ENCODE measurements at places on chromosomes 11 and 22.

GRCh38 chr22:36715647-36716046, 12.1 kb upstream of the CACNG2 start:
- no peak for DNase-seq

GRCh38 chr11:76284161-76284560, 77.9 kb upstream of the WNT11 start:
- no peak for DNase-seq

GRCh38 chr11:29312812-29313211, 704.0 kb downstream of the KCNA4 start:
- no peak for DNase-seq

DNA sequence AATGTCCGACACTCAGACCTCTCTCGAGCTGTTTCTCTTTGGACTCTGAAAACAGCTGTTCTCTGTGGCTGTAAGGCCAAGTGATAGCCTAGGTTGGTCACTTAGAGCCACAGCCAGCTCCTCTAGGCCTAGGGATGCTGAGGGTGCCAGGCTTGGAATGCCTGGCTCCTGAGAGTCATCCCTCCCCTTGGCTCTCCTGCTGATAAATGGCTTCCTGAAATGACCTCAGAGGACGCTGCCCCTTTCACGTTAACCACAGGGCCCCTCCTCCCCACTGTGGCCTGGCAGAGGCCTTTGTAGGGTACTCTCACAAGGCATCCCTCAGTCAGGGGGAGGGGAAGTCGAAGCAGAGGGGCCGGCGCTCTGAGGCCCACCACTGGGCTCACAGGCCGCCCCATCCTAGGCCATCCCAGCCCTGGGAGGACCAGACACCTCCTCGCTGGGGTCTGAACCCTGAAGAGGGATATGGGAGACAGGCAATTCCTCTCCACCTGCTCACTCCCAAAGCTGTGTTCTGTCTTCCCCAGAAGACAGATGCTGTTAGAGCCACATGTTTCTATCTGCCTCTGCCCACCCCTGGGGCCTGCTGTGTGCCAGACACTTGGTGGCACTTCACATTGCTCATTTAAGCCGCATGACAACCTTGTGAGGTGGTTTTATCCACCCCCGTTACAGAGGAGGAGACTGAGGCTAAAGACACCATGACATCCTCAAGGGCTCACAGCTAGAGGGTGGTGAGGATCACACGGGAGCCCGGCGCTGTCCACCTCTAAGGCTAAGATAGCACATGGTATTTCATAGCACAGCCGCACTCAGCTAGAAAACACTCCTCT, 50.9 kb downstream of the ARFGAP3 start:
- no peak for DNase-seq

- no peak for DNase-seq
Observed at GRCh38 chr11:10808235-10808552, 532 bp downstream of the EIF4G2 start.

GRCh38 chr11:107266455-107266854, 191.2 kb downstream of the CWF19L2 start:
- DNase-seq = no peak

GRCh38 chr11:11502263-11502861, 119.4 kb downstream of the GALNT18 start:
- no peak for DNase-seq

All from MM.1S (cell line).